ENCODE measurements at places on chromosomes 2 and 18. TPM values are rescaled to one million over a fixed set of nuclear protein-coding genes. Genes with fewer than 3 reads are reported as not detected.

- DNase-seq = no peak
Observed at GRCh38 chr2:215439404-215439803, 3.5 kb upstream of the FN1 start.

TAF4B gene
- 9.1 TPM for total RNA-seq

DNA sequence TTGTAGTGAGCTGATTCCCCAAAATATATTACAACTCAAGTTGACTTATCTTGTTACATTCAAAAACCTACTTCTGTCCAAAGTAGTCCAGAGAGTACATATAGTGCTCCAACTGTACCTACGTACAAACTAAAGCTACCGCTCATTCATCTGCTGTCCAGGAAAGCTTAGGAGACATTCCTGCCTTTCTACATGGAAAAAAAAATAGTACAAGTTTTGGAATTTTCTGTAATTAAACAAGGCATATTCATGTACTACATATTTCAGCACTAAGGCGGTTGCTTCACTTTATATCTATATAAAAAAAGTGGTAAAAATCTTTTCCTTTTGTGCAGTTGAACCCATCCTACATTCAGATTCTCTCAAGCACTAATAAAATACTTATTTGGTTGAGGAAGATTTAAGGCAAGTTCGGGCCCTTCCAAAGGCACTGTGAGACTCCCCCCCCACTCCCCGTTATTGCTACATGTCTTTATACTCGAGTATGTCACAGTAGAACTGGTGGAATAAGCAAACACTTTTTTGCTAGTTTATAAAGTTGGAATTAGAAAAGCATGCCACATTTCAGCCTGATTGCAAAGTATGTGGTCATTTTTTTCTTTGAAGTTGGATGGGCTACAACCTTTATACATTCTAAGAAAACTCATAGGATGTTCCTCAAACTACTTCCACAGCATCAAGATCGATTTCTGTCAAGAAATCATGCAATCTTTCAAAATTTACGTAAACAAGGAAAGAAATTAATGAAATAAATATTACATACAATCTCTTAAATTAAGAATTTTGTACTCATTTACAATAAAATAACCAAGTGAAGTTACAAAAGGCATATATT lies 3.7 kb downstream of the ZFP36L2 start:
- no peak for DNase-seq

REG3A gene
- not detected for total RNA-seq

DNA sequence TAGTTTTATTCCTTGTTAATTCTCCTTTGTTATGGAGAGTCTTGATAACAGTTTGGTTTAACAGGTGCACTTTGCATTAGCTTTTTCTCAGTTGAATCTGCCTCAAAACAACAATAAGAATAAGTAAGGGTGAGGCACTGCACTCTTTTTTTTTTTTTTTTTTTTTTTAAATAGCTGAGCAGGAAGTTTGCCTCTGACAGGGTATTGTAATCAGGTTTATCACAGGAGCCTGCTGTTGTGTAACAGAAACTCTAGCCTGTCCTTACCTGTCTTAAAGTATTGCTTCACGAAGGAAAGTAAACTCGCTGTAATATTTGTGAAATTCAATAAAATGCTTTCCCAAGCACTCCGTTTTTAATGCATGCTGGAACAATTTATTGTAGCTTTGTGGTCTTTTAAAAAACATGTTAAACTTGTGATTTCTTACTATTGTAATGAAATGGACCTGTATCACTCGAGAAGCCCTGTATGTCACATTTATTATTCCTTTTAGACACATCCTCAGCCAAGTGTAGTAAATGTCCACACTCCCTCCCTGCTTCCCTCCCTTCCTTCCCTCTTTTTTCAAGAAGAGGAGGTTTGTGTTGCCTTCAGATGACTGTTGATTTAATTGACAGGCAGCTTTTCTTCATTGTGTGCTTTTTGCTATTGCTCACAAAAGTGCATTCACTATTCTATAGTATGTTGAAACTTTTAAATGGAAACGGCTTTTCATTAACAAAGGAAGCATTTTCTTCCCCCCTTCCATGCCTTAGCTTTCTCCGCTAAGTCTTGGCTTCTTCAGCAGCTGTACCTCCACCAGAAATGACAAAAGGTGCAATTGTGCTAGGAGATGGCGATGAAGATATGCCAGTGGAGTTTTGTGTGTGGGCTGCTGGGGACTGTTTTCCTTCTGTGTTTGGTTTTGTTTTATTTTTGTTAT lies 52.7 kb downstream of the TAF1B start:
- no peak for DNase-seq

DNA sequence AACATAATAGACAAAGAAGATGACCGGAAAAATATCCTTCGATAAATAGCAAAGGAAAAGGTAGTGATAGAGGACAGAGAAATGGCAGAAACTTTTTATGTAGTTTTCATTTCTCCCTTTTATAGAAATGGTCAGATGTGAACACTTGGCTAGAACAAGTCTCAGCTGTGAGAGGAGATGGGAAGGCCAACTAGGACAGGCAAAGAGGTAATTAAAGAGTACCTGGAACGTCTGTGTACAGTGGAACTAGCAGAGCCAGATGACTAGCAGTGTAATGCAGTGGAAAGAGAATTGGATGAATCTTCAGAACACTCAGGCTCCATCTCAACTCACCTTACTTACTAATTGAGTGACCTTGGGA lies 69.2 kb downstream of the NABP1 start:
- DNase-seq = no peak

- no peak for DNase-seq
Observed at GRCh38 chr18:36602071-36602470, 226.7 kb downstream of the TPGS2 start.

SLC30A3 gene
- total RNA-seq = 0.68 TPM

DNA sequence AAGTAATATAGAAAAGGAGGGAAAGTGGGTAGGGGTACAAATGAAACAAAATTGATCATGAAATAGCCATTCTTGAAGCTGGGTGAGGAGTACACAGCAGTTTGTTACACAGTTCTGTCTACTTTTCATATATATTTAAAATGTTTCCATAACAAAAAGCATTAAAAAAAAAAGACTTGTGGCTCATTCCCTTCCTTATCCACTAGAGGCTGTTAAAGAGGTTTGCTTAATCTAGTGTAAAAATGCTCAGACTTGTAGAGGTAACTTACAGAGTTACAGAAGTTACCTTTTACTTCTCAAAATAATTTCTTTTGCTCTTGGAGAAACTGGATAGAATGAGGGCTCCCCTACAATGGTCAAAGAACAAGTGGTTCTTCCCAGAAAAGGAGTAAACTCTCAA lies 8.1 kb upstream of the WIPF1 start:
- no peak for DNase-seq

DNA sequence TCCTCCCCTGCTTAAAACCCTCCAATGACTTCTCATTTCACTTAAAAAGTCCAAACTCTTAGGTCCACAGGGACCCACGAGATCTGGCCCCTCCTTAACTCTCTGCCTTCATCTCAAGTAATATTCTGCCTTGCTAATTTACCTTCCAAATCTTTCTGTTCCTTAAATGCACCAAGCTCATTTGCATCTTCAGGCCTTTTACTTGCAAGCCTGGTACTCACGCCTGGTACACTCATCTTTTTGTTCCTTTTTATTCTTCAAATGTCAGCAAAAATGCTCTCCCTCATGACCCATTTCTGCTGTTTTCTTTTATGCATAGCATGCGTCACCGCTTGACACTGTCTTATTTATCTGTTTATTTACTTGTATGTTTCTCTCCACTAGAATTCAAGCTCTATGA lies 2.7 kb upstream of the WIPF1 start:
- DNase-seq = no peak

MEP1B gene
- not detected for total RNA-seq

GRCh38 chr18:12589448-12589847 lies 68.5 kb downstream of the SPIRE1 start:
- DNase-seq = no peak

- peak; percentile 48 for DNase-seq
Observed at GRCh38 chr2:128450211-128451024, 131.8 kb upstream of the HS6ST1 start.

CD8B gene
- not detected for total RNA-seq

- no peak for DNase-seq
Observed at GRCh38 chr2:170548304-170548703, 166.8 kb upstream of the SP5 start.

PID1 gene
- 83.6 TPM for total RNA-seq

DNA sequence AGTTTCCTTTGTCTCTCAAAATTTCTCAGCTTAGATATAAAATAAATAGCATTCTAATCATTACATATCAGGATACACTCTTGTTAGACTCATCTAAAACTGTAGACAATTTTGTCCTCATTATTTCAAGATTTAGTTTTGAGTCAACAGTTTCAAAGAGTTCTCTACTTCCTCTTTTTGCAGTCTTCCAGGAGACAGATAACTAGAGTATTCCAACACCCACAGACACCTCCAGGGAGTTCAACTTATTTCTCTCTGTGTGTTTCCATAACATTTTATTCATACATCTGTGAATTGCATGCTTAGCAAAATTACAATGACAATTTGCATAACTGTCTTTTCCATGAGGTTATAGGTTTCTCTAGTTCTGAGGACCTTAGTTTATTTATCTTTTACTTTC lies 166.6 kb upstream of the HNMT start:
- no peak for DNase-seq

- DNase-seq = no peak
Observed at GRCh38 chr2:63853527-63854310, 12.0 kb downstream of the UGP2 start.

DNA sequence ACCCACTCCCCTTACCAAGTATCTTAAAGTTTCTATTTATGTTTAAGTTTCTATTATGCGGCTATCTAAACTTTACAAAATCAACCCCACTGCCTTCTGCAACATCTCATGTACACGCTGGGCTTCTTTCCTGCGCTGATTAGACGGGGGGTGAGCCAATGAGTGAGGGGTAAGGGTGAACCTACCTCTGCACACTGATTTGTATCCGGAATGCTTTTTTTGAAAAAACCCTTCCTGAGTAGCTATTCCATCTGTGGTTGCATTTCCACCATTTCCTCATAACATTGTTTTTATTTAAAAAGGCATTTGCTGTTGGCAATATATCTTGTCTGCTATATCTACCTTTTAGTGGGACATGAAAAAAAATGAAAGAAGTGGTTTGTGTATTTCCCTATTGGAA lies 6.3 kb downstream of the ALPG start:
- no peak for DNase-seq

- no peak for DNase-seq
Observed at GRCh38 chr18:8707556-8708300, 2.4 kb downstream of the MTCL1 start.

- no peak for DNase-seq
Observed at GRCh38 chr2:40289771-40290404, 162.0 kb downstream of the SLC8A1 start.

D2HGDH gene
- 14.7 TPM for total RNA-seq

- DNase-seq = no peak
Observed at GRCh38 chr2:27496357-27497287, at the start of gene GCKR. TSS of gene GCKR (plus strand) at chr2:27496839. CDS start at chr2:27496905, 66 bp downstream.

DNA sequence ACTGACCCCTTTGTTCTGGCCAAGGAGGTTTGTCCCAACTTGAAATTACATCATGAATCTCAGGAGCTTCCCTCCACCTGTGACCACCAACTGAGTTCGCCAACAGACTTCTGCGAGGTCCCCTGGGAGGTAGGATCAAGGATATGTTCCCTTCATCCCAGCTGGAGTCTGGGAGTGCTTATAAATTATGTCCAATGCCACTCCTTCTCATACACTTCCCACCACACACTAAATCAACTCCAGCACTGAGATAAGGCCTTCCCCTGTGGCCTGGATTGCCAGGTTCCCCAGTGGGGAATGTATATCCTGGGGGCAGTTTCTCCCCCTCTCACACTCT lies 99.2 kb downstream of the RND3 start:
- no peak for DNase-seq

- DNase-seq = no peak
Observed at GRCh38 chr2:162241571-162241970, 1.7 kb downstream of the FAP start.

GRCh38 chr2:189683348-189683747 lies 8.9 kb downstream of the ANKAR start:
- DNase-seq = no peak

DNA sequence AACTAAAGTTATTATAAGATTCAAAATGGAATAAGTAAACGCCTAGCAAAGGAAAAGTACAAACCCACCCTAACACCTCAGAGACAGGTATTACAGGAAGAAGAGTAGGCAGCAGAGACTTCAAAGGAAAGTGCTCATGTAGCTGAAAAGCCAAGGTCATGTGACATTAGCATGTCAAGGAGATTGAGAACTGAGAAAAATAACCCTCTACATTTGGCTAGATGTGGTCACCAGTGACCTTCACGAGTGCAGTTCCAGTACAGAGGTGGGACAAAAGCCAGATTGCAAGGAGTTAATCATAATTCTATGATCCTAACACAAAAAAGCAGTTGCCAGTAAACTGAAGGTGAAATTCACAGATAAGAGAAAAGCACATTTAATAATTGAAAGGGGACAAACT lies 252.7 kb downstream of the ZEB2 start:
- no peak for DNase-seq

- DNase-seq = no peak
Observed at GRCh38 chr2:78811955-78812610, 213.4 kb upstream of the REG3G start.

LIMS4 gene
- 11.9 TPM for total RNA-seq

COLEC12 gene
- total RNA-seq = 15.9 TPM

EPAS1 gene
- total RNA-seq = 56.8 TPM

FAM110C gene
- not detected for total RNA-seq

SERPINB10 gene
- not detected for total RNA-seq

GRCh38 chr2:223786943-223787342 lies 50.4 kb downstream of the AP1S3 start:
- no peak for DNase-seq

- DNase-seq = no peak
Observed at GRCh38 chr2:47021301-47022009, 105.8 kb upstream of the MCFD2 start.

DNA sequence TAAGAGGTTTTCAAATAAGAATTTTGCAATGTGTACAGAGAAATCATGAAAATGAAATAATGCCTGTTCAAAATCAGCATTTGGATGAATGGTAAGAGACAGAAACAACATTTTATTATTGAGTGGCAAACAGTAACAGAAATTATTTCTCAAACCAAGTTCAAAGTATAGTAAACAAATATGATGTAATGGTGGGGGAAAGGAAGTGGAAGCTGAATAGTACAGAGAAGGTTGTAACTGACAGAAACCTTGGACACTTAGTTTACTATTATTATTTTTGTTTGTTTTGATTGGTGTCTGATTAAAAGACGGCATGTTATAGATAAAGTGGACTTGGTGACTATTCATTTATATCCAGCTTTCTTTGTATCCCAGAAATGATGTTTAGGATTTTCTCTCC lies 1637.4 kb upstream of the ACVR2A start:
- no peak for DNase-seq

PRSS56 gene
- total RNA-seq = not detected

GPR75 gene
- total RNA-seq = 1.4 TPM

GRCh38 chr2:196213252-196213980 lies 42.0 kb upstream of the STK17B start:
- DNase-seq = no peak

PAX8 gene
- total RNA-seq = 0.71 TPM

DNA sequence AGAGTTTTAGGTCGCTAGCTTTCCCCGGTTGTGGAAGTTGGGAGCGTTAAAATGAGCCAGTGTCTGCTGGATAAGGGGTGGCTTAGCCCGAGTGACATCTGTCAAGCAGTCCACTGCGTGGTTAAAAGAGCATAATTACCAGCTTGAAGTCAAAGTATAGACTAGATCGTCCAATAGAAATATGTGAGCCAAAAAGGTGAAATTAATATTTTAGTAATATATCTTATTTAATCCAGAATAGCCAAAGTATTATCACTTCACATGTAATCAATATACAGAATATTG lies 654 bp downstream of the COMMD1 start:
- no peak for DNase-seq

All from sigmoid colon (tissue), 7 donors.